Heart left ventricle (tissue), 16 donors: ENCODE measurements at places on chromosomes 4 and X.
A peak's percentile ranks its signal among the peaks of the same experiment; 100 is the strongest.

DNA sequence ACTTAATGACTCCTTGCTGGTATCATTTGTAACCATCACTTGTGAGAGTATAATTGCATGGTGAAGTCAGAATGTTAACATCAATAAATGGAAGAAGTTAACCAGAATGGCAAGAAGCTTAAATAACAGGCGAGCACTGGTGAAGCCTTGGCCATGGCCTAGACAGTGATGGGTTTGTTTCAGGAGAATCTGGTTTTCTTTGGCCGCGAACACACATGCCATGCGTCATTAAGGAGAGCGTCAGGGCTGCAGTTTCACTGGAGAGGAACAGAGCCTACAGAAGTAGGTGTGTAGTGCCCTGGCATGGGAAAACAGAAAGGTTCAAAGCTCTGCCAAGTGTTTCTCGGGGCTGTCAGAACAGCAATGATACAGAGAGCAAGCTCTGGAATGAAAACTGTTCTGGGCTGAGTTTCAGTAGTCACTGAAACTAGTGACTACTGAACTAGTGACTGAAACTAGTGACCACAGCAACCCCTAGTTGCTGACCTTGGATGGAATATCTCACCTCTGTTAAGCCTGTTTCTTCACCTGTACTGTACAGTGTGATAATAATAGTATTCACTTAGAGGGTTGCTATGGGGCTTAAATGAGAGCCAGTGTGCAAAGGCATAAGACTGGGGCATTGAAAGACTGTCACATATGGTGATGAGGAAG lies 93.8 kb downstream of the C4orf51 start:
- peak; percentile 21 for DNase-seq

DNA sequence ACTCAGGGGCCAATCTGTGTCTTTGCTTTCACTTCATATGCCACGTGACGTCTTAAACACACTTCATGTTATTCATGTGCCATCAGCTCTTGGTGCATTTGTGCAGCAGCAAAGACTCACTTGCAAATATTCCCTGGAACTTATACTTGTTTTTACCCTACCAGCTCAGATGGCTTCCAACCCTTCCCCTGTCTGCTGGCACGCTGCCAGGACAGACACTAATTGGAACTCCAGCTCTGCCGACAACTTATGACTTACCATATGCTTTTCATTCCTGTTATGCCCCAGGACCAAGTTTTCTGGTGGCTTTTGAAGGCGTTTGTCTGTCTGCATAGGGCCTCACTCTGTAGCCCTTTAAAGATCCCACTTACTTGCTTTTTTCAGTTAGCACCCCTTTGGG lies 261.7 kb upstream of the GNPDA2 start:
- no peak for DNase-seq

- no peak for DNase-seq
These were observed 813.1 kb upstream of the HTR2C start for GRCh38 chrX:113770806-113771205.

GRCh38 chr4:54254116-54254914 lies 25.2 kb downstream of the PDGFRA start:
- DNase-seq = no peak

GRCh38 chr4:39928538-39928937 lies 49.2 kb downstream of the PDS5A start:
- no peak for DNase-seq

- no peak for DNase-seq
These were observed 27.2 kb upstream of the MAGED1 start for GRCh38 chrX:51866210-51866609.

- DNase-seq = peak; percentile 82
These were observed at the start of gene PRRG1 for GRCh38 chrX:37349221-37350033. Gene PRRG1, plus strand, starts transcription at chrX:37349364. Its CDS starts 56,886 bp downstream, at chrX:37406250.

DNA sequence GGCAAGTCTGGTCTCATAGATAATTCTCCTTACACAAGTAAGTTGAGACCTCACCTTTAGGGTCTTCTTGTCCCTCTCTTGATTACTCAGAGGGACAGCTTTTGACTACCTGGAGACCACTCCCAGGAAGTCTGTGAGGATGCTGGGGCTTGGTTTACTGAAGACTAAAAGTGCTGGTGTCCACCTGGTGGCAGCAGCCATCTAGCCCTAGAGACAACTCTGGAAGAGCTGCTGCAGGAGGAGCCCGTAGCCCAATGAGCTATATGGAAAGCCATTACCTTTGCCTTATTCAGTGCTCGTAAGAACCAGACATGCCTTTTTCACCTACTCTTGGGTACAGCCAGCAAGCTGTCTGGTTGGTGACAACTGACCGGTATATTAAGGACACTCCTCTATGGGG lies 7.3 kb downstream of the FGFBP2 start:
- no peak for DNase-seq

DNA sequence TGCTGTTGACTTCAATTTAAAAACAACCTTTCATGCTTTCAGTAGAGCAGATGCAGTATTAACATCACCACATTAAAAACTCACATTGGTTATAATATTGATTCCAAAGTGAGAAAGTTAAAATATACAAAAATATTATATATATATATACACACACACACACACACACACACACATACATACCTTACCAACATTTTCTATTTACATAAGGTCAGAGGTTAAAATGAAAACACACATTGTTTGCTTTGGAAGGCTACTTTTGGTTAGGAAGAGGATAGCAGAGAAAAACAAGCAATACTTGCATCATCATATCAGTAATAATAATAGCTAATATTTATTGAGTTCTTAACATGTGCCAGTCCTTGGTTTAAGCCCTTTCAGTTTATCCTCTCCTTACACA lies 226.5 kb downstream of the PPP4R3C start:
- DNase-seq = no peak

- no peak for DNase-seq
These were observed 1.3 kb downstream of the ANTXR2 start for GRCh38 chr4:80071604-80072227.

GRCh38 chr4:140300271-140300970 lies 73.0 kb upstream of the SCOC start:
- no peak for DNase-seq

DNA sequence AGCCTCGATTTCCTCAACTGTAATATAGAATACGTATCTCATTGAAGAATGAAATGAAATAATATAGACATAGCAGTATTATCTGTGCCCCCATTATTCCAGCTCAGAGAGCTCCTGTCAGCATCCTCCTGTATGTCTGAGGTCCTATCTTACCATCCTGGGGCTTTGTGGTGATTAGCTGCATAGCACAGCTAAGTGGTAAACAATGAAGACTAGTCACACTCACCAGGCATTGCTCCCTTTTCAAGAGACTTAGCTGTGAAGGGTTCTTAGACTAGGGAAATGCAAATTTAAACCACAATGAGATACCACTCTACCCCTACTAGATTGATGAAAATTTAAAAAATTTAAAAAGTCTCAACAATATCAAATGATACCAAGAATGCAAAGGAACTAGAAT lies 172.9 kb downstream of the SLC39A8 start:
- no peak for DNase-seq

DNA sequence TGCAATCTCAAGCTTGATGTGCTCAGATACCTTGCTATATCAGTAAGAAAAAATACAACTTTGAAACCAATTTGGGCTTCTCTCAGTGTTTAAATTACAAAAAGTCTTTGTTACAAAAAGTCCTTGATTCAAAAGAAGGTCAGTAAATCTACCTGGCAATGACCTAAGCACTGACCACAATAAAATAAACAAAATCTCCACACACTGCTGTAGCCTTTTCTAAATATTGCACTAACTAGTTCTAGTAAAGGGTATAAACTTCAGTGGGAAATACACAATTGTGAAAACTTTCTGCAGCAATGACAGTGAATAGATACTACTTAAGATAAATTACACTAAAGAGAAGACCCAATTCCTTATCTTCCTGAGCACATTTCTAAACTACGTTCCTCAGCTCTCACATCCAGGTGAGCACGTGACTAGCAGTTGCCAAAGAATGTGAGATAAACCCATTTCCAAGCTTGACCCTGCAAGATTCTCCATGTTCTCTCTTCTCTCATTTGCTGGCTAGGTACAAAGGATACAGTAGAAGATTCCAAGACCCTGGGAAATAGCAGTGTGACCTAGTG lies 81.4 kb upstream of the GPR34 start:
- DNase-seq = no peak

GRCh38 chr4:74056858-74057562 lies 18.5 kb upstream of the CXCL3 start:
- DNase-seq = no peak

GRCh38 chr4:10656988-10657387 lies 27.6 kb downstream of the CLNK start:
- no peak for DNase-seq

GRCh38 chr4:127506283-127506682 lies 126.5 kb upstream of the INTU start:
- peak; percentile 37 for DNase-seq

GRCh38 chr4:38791010-38791409 lies 8.2 kb upstream of the TLR10 start:
- no peak for DNase-seq

- DNase-seq = peak; percentile 61
These were observed at the start of gene APLN for GRCh38 chrX:129654652-129655546. Gene APLN, minus strand, starts transcription at chrX:129654956. Its CDS starts 326 bp downstream, at chrX:129654630.

- no peak for DNase-seq
These were observed 26.3 kb upstream of the TMEM131L start for GRCh38 chr4:153439831-153440230.

DNA sequence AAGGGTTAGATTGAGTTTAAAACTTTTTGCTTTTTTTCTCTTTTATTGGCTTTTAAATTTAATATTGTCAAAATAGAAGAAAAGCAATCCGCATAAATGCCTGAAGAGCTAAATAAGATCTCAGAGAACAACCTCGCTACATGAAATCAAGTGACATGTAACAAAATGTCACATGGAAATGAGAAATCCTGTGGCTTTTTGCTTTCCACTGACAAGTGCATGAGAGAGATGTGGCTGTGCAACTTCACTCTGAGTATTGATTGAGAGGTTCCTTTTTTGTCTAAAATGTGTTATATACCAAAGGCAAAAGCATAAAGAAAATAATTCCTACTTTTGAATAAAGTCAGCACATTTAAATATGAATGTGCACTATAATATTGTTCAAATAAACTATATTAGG lies 263.5 kb downstream of the MAPK10 start:
- no peak for DNase-seq

DNA sequence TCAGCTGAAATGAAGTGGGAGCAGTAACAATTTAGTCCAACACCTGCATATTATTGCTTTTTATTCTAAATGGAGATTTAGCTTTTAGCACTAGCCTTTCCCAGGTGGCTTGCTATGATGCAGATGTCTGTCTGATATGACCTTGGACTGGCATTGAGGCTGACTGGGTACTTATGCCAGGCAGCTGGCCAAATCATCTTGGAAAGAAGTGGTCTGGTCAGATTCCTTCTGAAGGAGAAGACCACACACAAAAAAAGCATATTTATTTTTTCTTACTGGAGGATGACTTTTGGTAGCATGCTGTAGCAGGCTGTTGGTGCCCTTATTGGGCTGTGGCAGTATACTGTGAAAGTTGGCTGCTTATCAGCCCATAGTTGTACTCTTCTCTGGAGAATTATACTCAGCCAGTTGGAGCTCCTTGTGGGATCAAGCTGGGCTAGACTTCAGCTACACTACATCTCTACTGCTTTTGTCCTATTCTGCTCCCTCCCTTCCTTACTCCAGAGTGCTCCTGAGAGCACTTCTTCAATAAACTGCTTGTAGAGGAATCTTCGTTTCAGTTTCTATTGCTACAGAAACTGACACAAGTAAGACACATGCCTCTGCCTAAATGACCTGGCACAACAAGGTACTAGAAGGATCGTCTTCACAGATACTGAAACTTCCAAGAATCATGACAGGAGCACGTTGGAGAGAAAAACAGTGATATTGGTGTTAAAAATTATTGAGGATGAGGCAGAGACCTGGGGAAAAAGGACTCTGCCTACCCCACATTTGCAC lies 196.8 kb upstream of the RPS6KA3 start:
- DNase-seq = no peak

GRCh38 chr4:53348046-53348445 lies 17.8 kb downstream of the SCFD2 start:
- DNase-seq = no peak

GRCh38 chr4:8002525-8003309 lies 63.1 kb upstream of the AFAP1 start:
- peak; percentile 33 for DNase-seq

- no peak for DNase-seq
These were observed 174.2 kb upstream of the ETNPPL start for GRCh38 chr4:108937066-108937465.
